Putamen (tissue), 1 donor: ENCODE measurements at places on chromosomes 3 and 15.

- DNase-seq = no peak
Measured at GRCh38 chr3:194607592-194608389, 25.4 kb downstream of the TMEM44 start.

GRCh38 chr3:43017004-43017403 lies 37.9 kb downstream of the GASK1A start:
- DNase-seq = no peak

DNA sequence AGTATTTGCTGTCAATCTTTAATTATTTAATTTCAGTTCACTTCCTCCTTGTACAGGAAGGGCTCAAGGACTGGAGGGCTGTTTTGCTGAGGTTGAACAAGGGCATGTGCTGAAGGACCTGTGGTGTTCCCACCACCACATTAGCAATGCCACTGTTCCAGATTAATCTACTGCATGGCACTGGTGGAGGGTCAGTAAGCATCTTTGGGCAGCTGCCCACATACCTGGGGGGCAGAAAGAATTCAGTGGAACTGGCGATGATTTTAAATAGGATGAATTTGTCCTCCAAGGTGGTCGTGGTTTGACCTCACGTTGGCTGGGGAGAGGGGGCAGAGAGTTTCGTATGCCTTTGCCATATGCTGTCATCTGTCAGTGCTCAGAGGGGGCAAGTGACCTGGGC lies 244.8 kb downstream of the TLE3 start:
- DNase-seq = no peak

- no peak for DNase-seq
Measured at GRCh38 chr3:133868758-133869475, 26.8 kb downstream of the RAB6B start.

DNA sequence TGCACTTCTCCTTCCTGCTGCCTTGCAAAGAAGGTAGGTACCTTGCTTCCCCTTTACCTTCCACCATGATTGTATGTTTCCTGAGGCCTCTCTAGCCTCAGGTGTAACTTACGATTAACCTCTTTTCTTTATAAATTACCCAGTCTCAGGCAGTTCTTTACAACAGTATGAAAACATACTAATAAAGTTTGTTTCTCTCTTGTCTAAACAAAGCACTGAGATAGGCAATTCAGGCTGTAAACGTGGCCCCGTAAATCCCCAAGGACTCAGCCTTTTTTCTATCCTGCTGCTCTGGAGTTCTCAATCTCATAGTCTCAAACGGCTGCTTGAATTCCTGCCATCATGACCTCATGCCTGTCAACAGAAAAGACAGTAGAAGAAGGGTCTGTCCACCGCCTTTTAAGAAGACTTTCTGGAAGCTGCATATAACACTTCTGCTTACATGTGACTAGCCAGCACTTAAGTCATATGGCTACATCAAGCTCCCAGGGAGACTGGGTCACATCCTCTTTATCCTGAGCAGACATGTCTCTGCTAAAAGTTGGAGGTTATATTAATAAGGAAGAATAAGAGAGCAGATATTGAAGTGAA lies 257.8 kb downstream of the EBLN2 start:
- DNase-seq = no peak
